Bronchial epithelial cell (primary cell): ENCODE measurements at places on chromosomes 16 and 17. TPM values are rescaled to one million over a fixed set of nuclear protein-coding genes. Genes with fewer than 3 reads are reported as not detected.

Gene DRC3
- under 0.01 and 0.13 TPM in 2 replicates for total RNA-seq

Gene KRTAP4-5
- not detected in 2 replicates for total RNA-seq

Gene TMC7
- total RNA-seq = 3.1 and 5.0 TPM in 2 replicates

Gene RASD1
- total RNA-seq = 0.26 and 0.38 TPM in 2 replicates

Gene ATXN1L
- total RNA-seq = 9.2 and 12.9 TPM in 2 replicates

Gene CCL1
- not detected in 2 replicates for total RNA-seq

Gene OSGIN1
- total RNA-seq = 1.1 and 1.8 TPM in 2 replicates

Gene RBFOX1
- total RNA-seq = not detected in 2 replicates

Gene CDH11
- total RNA-seq = 23.8 and 82.1 TPM in 2 replicates

Gene ZNF469
- under 0.01 and 0.13 TPM in 2 replicates for total RNA-seq

Gene KRT20
- not detected in 2 replicates for total RNA-seq

Gene CDH8
- total RNA-seq = 1.8 and 2.6 TPM in 2 replicates

Gene CAVIN1
- 126 and 159 TPM in 2 replicates for total RNA-seq

Gene RNF151
- total RNA-seq = not detected in 2 replicates

Gene TCAP
- 0.51 TPM in 1 of 2 replicates, not detected in the other for total RNA-seq

Gene GAST
- total RNA-seq = 0.90 TPM in 1 of 2 replicates, not detected in the other

Gene TSPAN10
- total RNA-seq = 0.53 and 0.64 TPM in 2 replicates

Gene RAC3
- total RNA-seq = 18.7 and 25.2 TPM in 2 replicates

Gene CCL8
- total RNA-seq = not detected in 2 replicates

Gene CASKIN2
- total RNA-seq = 3.9 and 5.0 TPM in 2 replicates

Gene ZNF778
- 8.8 and 10.3 TPM in 2 replicates for total RNA-seq

Gene MEIOC
- not detected in 2 replicates for total RNA-seq

Gene SCNN1B
- 0.79 and 5.8 TPM in 2 replicates for total RNA-seq

Gene LYRM9
- total RNA-seq = 1.3 and 4.1 TPM in 2 replicates

Gene CPNE7
- 0.38 and 1.1 TPM in 2 replicates for total RNA-seq

Gene KRT23
- total RNA-seq = 12.9 and 29.4 TPM in 2 replicates

Gene TOM1L1
- 60.3 and 83.7 TPM in 2 replicates for total RNA-seq

Gene FOXN1
- 0.38 TPM in 1 of 2 replicates, not detected in the other for total RNA-seq

Gene GGNBP2
- total RNA-seq = 92.6 and 94.3 TPM in 2 replicates

Gene TMEM238L
- not detected in 2 replicates for total RNA-seq

Gene KIF18B
- 0.13 TPM in 1 of 2 replicates, not detected in the other for total RNA-seq

Gene ZNF287
- total RNA-seq = 2.7 and 3.4 TPM in 2 replicates

Gene SKA2
- total RNA-seq = 22.1 and 34.2 TPM in 2 replicates

Gene MAFG
- 16.8 and 19.6 TPM in 2 replicates for total RNA-seq

Gene FOXJ1
- total RNA-seq = not detected in 2 replicates

Gene ABCA6
- total RNA-seq = 0.26 and 0.38 TPM in 2 replicates

Gene KRTAP3-1
- not detected in 2 replicates for total RNA-seq

Gene C16orf54
- total RNA-seq = not detected in 2 replicates

Gene SOST
- total RNA-seq = not detected in 2 replicates

Gene XYLT2
- total RNA-seq = 19.5 and 26.6 TPM in 2 replicates

Gene EFTUD2
- 78.0 and 91.4 TPM in 2 replicates for total RNA-seq

Gene KRTAP4-3
- total RNA-seq = not detected in 2 replicates

Gene TEKT5
- total RNA-seq = 0.26 and 0.53 TPM in 2 replicates

Gene PAGR1
- 15.2 and 24.7 TPM in 2 replicates for total RNA-seq

Gene NPIPA8
- not detected in 2 replicates for total RNA-seq

Gene C17orf100
- total RNA-seq = 0.13 and 0.53 TPM in 2 replicates

Gene FGF11
- total RNA-seq = 12.4 and 28.3 TPM in 2 replicates

Gene ZACN
- not detected in 2 replicates for total RNA-seq

Gene MYOCD
- total RNA-seq = under 0.01 TPM in 1 of 2 replicates, not detected in the other

Gene DNAI2
- total RNA-seq = not detected in 2 replicates

Gene MYLK3
- under 0.01 TPM in 1 of 2 replicates, not detected in the other for total RNA-seq

Gene KRT31
- 0.26 TPM in 1 of 2 replicates, not detected in the other for total RNA-seq

Gene CRYBA1
- total RNA-seq = not detected in 2 replicates

Gene CSH1
- total RNA-seq = not detected in 2 replicates

Gene ABAT
- 1.4 and 2.6 TPM in 2 replicates for total RNA-seq

Gene CALB2
- 0.26 and 2.2 TPM in 2 replicates for total RNA-seq

Gene CBFA2T3
- 0.13 and 0.26 TPM in 2 replicates for total RNA-seq

Gene AOC2
- total RNA-seq = 0.79 and 1.0 TPM in 2 replicates
